ENCODE measurements at places on chromosomes 2 and 18.
A peak's percentile ranks its signal among the peaks of the same experiment; 100 is the strongest.

GRCh38 chr2:71724793-71725192 lies 271.4 kb downstream of the DYSF start:
- DNase-seq: no peak

DNA sequence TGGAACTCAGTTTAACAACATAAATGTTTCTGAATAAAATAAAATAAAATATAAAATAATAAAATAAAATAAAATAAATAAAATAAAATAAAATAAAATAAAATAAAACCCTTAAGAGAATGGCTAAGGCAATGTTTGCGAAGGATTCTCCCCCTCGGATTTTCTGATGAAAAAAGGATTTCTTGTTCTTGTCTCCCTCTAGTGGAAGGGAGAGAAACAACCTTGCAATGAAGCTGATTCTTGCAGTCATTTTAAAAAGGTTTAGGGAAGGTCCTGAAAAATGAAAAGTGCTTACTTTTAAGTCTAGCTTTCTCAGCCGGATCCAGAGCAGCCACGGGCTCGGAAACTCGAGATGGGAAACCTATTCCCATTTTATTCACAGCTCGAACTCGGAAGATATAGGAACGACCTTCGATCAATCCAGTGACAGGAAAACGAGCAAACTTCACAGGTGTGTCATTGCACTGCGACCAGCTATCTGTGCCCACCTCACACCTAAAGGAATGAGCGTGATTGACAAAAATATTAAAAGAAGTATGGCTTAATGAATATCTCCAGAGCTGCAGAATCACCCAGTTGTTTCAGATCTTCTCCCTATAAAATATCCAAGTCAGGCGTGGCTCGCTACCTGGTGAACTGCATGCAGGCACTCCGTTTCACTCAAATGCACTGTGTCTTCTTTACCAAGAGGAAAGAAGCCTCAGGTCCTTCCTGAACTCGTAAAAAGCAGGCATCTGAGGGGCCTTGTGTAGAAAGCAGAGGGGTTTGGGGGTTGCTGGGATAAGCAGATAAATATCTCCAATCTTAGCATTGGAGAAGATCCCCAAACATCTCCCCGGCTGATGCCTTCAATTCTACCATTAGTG lies 68.1 kb downstream of the MYOM1 start:
- peak; percentile 51 for DNase-seq

DNA sequence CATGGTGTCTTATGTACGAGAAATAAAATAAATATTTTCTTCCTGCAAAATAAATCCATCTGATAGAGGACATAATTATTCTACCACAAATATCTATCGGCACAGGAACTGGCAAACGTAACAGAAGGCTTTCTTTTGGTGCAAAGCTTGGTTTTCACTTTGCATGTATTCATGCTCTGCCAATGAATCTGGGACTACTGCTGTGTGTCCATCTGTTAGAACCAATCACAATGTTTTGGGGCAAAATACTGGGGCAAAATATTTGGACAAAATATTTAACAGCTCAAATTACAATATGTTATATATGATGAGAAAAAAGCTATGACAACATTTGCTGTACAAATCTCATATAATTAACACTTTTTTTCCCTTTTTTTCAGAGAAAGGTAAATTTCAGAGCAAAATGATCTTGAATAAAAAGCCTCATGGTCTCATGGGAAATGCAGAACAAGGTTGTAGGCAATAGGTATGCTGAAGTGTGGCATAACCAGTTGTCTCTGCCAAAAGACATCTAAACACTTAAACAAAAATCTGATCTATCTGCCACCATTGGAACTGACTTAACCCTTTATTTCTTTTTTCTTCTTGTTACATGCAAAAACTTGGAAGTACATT lies 923.2 kb downstream of the CPS1 start:
- DNase-seq: no peak

GRCh38 chr2:101806701-101807100 lies 109.2 kb downstream of the MAP4K4 start:
- no peak for DNase-seq

- no peak for DNase-seq
These were observed 80.5 kb downstream of the ZBTB7C start for GRCh38 chr18:48328473-48329210.

DNA sequence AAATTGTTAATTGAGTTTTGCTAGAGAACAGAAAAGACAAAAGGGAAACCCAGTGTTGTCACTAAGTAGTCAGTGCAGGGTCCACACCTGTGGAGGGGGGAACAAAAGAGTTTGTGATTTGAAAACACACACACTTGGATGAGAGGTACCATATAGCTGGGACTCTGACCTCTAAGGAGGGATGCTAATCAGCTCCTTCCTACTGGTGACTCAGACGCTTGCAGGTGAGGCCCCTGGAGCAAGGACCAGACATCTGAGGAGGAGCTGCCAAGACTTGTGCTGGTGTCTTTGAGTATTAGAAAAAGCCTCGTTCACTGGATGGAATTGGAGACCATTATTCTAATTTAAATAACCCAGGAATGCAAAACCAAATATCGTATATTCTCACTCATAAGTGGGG lies 146.4 kb upstream of the MAP2 start:
- DNase-seq: no peak

- no peak for DNase-seq
These were observed 97.2 kb downstream of the RTN4 start for GRCh38 chr2:54952978-54953456.

GRCh38 chr2:137420744-137421143 lies 543.5 kb upstream of the HNMT start:
- no peak for DNase-seq

Data from RPMI8226 (cell line).